ENCODE measurements at places on chromosomes 11 and 22. TPM values are rescaled to one million over a fixed set of nuclear protein-coding genes. Genes with fewer than 3 reads are reported as not detected.

Gene GGT1
- 0.30 TPM for total RNA-seq

Gene STX3
- total RNA-seq = 51.6 TPM

Gene HTR3A
- total RNA-seq = not detected

Gene CNGA4
- total RNA-seq = under 0.01 TPM

Gene PGR
- total RNA-seq = under 0.01 TPM

Gene SCUBE1
- not detected for total RNA-seq

Gene CASP12
- total RNA-seq = 1.9 TPM

Gene OR8G1
- total RNA-seq = not detected

Gene PRODH
- not detected for total RNA-seq

Gene EIF3D
- total RNA-seq = 568 TPM

Gene APLNR
- total RNA-seq = not detected

Gene ACTN3
- under 0.01 TPM for total RNA-seq

Gene SAA2
- total RNA-seq = not detected

Gene STK33
- total RNA-seq = 1.6 TPM

Gene TESMIN
- total RNA-seq = 2.3 TPM

Gene PELI3
- 2.9 TPM for total RNA-seq

Gene MAPK8IP2
- total RNA-seq = not detected

Gene SCGB1D1
- total RNA-seq = not detected

Gene ZNF215
- total RNA-seq = 7.1 TPM

Gene SYNGR1
- total RNA-seq = 2.6 TPM

Gene OR52E6
- not detected for total RNA-seq

Gene PARVA
- total RNA-seq = 17.6 TPM

Gene TSGA10IP
- total RNA-seq = not detected

Gene CHADL
- 0.97 TPM for total RNA-seq

Gene APOBEC3A
- total RNA-seq = not detected

All from epithelial cell of umbilical artery (primary cell).